ENCODE measurements at places on chromosomes 2 and 18.
A peak's percentile ranks its signal among the peaks of the same experiment; 100 is the strongest.

GRCh38 chr18:56067969-56068671 lies 480.1 kb upstream of the TCF4 start:
- DNase-seq = no peak

DNA sequence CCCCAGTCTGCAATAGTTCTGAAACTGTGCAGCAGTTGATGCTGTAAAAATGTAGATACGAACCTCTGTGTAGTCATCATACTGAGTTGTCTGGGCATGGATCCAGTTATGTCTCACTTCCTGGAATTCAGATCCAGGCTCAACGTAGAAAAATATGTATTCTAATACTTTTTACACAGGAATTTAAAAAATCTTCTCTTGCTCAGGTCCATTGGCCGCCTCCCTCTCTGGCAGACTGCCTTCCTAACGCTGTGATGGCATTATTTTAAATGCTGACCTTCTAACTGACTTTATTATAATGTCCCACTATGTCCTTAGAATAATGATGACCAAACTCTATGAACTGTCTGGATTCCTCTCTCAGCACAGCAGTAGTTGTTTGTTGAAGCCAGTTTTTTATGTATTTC lies 119.6 kb downstream of the FEZ2 start:
- DNase-seq = no peak

GRCh38 chr2:33891616-33892015 lies 292.5 kb upstream of the FAM98A start:
- DNase-seq = no peak

DNA sequence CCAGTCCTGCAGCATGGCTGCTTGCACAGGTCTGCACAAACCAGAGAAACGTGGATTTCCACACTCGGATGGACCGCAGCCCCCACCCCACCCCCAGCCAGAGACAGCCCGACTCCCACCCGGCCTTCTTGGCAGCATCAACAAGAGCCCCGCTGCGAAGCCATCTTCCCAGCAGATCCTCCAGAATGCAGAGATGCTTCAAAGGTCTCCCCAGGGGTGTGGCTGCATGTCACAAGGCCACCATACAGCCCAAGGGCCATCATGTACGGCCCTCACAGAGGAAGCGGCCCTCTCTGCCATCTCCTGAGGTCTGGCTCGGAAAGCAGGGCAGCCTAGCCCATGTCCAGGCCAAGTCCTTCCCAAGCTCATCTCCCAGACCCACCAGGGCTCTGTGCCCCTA lies 11.5 kb downstream of the DNMT3A start:
- DNase-seq = no peak

GRCh38 chr2:71939588-71940535 lies 207.8 kb downstream of the CYP26B1 start:
- no peak for DNase-seq

DNA sequence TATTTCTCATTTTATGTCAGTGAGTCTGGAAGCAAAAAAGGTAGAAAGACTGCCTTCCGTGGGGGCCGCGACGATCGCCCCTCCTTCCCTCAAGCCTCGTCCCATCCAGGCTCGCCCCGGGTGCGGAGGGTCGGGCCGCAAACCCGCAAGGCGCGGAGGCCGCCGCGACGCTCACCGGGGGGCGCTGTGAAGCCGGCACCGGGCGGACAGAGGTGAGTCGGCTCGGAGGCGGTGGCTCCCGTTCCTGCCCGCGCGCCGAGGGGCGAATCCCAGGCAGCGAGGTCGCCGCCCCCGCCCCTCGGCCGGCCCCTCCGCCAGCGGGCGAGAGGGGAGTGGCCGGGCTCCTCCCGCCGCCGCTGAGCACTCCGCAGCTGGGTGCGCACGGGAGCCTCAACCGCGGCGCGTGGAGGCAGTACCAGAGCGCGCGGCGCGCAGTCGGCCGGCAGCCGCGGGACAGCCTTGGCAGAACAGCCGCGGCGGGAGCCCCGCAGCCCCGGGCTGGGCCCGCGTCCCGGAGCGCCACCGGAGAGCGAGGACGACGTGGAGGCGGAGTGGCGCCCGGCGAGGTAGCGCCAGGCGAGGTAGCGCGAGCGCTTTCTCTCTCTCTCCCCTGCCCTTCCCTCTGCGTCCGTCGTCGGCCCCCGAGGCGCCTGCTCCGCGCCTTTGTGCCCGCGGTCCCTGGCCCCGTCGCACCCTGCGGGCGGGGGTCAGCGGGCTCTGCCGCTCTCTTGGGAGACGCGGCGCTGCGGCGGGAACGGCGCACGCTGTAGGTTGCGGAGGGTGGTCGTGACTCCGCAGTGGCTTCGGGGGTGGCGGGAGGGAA lies at the start of gene MYO1B:
Gene MYO1B, plus strand, starts transcription at position 359 of the 823 bp plus-strand sequence. CDS start 31,492 bp downstream, outside the sequence.
- peak; percentile 4 for DNase-seq

Measured in activated CD8-positive, alpha-beta memory T cell treated with anti-CD3 and anti-CD28 coated beads for 4 hours (primary cell).